ENCODE measurements at places on chromosomes 2 and 18.

DNA sequence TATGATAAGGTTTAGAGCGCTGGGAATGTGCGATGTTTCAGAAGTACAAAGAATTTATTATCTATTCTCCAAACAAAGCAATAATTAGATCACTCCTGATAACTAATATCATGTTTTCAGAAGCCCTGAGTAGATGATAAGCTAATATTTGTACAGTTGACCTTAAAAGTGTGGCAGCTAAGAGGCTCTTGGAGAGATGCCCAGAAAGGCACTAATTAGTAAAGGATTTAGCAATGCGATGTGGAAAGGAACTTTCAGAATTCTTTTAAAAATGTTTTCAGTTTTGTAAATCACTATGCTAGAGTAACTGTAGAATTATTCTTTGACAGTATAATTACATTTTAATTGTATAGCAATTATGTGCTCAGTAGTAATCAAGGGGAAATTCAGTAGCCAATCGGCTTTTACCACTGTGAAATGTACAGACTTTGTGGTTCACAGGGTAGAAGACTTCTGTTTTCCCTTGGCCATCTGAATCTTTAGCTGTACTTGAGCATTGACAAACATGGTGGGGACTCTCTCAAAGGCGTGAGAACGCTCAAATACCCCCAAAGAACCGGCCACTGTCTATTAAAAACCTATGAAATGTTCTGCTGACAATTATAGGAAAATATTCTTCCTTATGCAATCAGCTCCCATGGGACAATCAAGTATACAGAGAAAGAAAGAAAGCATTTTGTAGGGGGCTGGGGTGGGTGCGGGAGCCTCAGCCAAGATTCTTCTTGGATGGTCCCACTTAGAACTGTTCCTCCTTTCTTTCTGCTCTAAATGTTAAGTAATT, 262.8 kb upstream of the AGAP1 start:
- no peak for DNase-seq

DNA sequence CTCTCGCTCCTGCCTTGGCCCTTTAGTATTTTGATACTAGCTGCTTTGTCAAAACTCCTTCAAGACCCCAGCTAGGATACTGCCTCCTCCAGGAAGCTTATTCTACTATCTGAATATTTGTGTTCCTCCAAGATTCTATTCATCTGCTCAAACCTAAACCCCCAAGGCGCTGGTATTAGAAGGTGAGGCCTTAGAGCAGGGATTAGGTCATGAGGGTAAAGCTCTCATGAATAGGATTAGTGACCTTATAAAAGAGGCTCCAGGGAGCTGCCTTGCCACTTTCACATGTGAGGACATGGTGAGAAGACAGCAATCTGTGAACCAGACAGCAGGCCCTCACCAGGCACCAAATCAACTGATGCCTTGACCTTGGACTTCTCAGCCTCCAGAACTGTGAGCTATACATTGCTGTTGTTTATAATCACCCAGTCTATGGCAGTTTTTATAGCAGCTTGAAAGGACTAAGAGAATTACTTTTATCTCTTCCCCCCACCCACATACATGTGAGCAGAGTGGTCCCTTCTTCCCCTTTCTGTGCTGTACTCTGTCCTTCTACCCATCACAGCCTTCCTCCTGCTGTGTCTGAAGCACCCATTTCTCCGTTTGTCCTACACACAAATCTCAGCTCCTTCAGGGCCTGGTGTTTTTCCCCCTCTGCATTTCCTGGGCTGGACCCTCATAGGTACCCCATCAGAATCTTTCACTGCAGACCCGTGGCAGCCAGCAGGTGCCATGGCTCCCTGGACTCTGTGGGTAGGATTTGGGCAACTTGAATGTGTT, 54.5 kb downstream of the HS1BP3 start:
- no peak for DNase-seq

DNA sequence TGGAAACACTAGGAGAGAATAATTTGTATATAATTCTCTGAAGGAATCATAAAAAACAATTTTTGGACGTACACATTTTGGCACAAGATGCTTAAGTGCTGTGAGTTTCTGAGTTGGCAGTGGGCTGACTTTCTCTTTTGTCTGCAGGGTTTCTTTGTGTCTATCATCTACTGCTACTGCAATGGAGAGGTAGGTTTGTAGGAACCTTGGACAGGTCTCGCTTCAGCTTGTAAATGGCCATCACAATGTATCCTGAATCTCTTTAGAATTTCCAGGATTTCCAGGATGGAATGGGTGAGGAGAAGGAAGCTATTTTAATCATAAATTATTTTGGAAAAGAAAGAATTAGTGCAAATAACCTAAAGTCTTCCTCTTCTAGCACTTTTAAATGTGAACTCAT, 83.9 kb downstream of the PTH2R start:
- no peak for DNase-seq

DNA sequence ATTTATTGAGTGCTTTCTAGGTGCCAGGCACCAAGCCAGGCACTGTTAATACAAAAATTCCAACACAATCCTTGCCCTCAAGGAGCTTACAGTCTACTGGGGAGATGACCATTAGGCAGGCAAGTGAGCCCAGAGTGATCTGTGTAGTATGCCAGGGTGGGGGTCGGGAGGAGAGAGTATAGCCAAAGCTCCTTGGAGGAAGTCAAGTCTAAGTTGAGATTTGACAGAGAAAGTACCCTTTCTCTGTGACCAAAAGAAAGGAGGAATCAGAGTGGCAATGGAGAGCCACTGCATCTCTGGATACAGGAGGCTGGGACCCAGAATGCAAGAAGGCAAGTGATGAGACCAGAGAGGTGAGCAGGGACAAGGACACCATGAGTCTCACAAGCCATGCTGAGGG, 7.5 kb downstream of the ANKRD53 start:
- DNase-seq, result no peak

GRCh38 chr2:8835279-8835678, 2.1 kb downstream of the KIDINS220 start:
- no peak for DNase-seq

GRCh38 chr2:195507447-195508138, 149.4 kb upstream of the SLC39A10 start:
- DNase-seq, result no peak

- no peak for DNase-seq
Measured at GRCh38 chr18:400456-400855, 100.0 kb downstream of the COLEC12 start.

DNA sequence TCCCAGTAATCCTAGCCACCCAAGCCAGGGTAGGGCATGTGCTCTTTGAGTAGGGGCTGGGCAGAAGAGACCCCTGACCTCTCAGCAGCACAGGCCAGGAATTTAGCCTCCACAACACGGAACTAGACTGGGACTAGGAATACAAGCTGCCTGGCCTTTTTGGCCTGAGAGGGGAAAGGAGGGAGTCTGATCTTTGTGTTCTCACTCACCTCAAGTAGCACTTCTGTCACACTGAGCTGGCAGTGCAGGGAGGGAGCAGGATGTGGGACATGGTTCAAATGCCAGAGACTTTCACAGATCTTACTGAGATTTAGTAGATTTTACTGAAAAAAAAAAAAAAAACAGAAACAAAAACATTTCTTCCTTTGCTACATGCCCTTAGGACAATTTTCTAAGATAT, 395.2 kb downstream of the CMPK2 start:
- DNase-seq, result no peak

- DNase-seq, result no peak
Measured at GRCh38 chr2:160583146-160583535, 89.5 kb upstream of the RBMS1 start.

DNA sequence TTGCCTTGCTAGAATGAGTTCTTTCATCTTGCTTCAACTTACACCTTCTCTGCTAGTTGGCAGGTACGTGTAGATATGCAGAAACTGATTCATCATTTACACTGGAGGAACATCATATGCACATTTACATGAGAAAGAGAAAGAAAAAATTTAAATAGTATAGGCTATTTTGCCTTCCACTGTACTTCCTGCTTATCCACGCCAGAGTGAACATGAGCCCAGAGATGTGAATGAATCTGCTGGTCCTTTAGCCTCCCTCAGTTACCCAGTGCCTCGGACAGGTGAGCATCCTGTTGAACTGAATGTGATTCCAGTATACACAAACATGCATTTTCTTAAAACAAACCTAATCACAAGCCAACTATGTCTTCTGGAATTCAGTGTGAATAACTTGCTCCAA, 83.6 kb downstream of the SESTD1 start:
- DNase-seq, result no peak

GRCh38 chr2:143802242-143802641, 673.0 kb downstream of the ARHGAP15 start:
- DNase-seq, result no peak

DNA sequence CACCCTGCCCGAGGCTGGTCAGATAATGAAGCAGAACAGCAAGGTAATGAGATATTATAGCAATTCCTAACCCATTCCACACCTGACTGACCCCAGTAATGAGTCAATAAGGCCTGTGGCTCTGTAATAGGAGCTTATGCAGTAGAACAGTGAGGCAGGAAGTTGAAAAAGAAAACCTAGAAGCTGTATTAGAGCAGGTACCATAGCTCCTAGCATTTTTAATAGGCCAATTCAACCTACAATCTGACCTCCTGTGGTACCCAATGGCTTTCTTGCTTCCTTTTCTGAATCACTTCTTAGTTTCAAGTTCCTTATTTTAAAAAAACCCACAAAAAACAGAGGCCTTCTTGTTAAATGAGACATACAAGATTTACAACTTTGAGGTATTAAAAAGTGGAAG, 43.6 kb upstream of the MAP2 start:
- DNase-seq, result no peak

DNA sequence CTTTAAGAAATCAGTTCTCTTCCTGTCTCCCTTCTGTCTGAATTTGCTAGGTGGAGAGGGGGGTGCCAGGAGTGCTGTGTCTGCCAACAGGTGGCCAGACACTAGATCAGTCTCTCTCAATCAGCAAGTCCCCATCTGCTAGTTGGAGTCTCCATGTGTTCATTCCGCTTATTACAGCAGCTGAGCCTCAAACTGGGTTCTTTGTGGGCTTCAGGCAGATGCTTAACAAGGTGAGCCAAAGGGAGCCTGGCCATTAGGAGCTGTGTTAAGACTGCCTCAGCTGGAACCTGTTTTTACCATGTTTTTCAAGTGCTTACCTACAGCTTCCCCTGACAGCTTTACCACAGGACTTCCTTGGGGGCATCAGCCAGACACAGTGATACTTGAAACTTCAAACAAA, 401.9 kb downstream of the LRP1B start:
- DNase-seq, result no peak

GRCh38 chr2:241036964-241037421, 38.6 kb downstream of the SNED1 start:
- DNase-seq, result no peak

- no peak for DNase-seq
Measured at GRCh38 chr2:192190474-192190873, 4.3 kb downstream of the TMEFF2 start.

Measured in substantia nigra (tissue), 51 donors.